ENCODE measurements at places on chromosomes 5 and 9.

- no peak for DNase-seq
Measured at GRCh38 chr5:93791518-93791972, 50.1 kb upstream of the POU5F2 start.

- DNase-seq = no peak
Measured at GRCh38 chr5:38426490-38426889, 130.0 kb downstream of the LIFR start.

- no peak for DNase-seq
Measured at GRCh38 chr5:109354761-109355160, 55.0 kb downstream of the PJA2 start.

- DNase-seq = no peak
Measured at GRCh38 chr5:127024821-127025220, 5.5 kb downstream of the MARCHF3 start.

DNA sequence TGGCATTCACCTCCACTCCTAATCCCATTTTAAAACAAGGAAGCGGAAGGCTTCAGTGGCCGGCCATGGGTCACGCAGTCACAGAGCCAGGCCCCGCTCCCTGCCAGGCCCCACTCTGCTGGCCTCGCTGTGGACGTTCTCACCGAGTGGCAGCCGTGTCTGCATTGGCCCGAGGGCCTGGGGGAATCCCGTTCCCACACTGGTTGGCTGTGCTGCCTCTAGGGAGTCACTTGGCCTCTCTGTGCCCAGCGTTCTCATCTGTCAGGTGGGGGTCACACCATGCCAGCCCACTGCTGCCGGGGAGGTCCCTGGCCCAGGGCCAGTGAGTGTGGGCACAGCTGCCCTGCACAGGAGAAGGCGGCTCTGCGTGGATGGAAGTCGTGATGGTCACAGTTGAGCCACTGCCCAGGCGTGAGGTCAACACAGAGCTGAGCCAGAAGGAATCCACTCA is 13.4 kb upstream of the SLC9A3 start:
- DNase-seq = no peak

- no peak for DNase-seq
Measured at GRCh38 chr5:76337953-76338451, 65.1 kb upstream of the IQGAP2 start.

DNA sequence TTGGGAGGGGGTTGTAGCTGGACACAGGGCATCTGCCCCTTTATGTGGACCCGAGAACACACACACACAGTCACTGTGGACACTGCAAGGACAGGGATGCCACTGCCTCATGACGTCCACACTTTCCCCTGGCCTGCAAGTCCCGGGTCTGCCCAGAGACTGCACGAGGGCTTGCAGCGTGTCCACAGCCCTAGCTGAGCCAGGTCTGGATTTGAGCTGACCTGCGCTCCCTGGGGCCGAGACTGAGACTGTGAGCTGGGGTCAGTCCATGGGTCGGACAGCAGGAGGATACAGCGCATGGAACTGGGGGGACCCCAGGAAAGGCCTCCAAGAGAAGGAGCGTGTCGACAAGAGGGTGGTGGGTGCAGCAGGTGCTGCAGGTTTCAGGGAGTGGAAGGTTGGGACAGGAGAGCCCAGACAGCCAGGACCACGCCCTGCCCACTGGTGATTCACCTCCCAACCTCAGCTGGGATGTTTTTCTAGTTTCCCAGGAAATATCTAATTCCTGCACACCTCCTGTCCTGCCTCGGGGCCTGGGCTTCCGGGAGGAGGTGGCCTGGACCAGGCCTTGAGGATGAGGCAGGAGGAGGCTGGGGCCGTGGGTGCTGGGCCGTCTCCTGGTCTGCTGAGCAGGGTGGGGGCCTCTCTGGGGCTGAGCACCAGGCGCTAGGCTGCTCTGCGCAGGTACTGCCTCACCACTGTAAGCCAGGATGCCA is 806 bp upstream of the RNF224 start:
- DNase-seq = no peak

- no peak for DNase-seq
Measured at GRCh38 chr9:121658166-121658565, 6.7 kb downstream of the DAB2IP start.

DNA sequence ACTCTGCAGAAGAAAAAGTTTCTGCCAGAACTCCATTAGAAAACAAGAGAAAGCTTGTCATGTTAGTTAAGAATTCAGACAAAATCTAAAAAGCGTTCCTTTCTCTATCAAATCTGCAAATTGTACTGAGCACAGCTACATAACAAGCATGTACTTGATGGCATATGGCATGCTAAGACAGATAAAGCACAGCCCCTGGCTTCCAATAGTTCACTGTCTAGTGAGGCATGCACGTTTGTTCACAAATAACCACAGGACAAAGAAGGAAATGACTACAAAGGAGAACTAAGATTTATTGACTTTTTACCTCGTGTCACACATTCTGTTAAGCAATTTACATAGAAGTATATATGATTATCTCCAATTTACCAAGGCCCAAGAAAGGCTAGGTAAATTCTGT is 518.2 kb upstream of the TLE4 start:
- no peak for DNase-seq

- no peak for DNase-seq
Measured at GRCh38 chr5:60977956-60978737, 33.1 kb downstream of the NDUFAF2 start.

DNA sequence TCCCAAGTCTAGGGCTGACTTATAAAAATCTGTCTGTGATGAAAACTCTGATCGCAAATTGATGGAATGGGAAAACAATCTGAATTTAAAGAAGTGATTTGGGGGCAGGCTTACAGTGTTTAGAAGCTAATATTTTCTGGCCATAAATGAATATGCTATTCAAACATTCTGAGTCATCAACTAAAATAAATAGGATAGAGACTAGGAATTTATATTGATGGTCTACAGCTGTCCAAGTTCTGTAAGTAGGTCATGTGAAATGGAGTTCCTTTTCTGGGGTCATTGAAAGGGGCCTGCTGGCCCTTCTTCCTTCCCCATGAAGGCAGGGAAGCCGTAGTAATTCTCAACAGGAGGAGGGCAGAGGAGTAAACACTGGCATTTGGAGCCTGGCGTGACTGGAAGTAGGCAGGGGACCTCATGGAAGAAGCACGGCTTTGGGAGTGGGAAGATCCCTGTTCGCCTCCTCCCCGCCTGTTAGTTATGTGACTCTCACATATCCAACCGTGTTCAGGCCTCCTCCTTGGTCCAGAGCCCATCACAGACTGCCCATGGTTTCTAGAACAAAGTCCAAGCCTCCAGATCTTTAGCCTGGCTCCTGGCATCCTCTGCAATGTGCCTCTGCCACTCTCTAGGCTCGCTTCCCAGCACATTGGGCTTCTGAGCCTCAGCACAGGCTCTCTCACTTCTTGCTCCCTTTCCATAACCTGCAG is 31.7 kb downstream of the ALG2 start:
- no peak for DNase-seq

DNA sequence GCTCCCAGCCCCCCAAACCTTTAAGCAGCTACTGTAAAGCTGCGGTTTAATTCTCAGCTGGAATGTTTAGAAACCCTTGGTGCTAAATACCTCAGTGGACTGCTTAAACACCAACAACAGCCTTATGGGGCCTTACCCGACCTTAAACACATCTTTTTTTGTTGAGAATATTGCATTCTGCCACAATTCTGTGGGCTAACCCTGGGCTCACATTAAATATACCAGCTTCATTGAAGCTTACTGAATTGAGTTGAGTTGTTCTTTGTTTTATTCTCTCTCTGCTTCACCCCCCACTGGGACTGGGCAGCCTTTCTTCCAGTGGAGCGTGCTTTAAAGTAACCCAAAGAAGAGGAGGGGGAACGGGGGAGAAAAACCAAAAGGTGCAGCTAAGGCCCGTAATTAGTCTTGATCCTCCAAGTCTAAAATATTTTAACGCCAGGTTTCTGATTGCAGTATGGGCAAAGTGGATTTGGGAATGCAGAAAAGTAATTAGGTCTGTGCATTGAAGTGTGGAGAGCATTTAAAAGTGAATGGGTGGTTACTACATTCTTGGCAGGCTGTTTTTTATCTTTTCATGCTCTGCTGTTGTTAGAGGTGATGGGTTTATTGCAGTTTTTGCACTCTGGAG is 281.2 kb downstream of the NR2F1-AS1 start:
- no peak for DNase-seq

DNA sequence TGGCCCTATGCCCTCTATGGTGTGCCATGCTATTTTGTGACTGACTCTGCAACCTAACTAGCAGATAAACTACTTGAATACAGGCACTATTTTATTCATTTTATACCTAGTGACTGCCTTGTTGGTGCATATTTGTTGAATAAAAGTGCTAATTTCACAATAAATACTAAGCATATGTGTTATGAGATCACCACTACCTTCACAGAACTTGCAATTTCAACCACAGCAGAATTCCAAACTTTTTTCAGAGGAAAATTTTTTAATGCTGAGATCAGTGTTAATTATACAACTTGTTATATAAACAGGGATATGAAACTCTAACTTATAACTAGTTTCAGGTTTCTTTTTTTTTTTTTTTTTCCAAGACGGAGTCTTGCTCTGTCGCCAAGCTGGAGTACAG is 94.8 kb downstream of the NR3C1 start:
- DNase-seq = no peak

DNA sequence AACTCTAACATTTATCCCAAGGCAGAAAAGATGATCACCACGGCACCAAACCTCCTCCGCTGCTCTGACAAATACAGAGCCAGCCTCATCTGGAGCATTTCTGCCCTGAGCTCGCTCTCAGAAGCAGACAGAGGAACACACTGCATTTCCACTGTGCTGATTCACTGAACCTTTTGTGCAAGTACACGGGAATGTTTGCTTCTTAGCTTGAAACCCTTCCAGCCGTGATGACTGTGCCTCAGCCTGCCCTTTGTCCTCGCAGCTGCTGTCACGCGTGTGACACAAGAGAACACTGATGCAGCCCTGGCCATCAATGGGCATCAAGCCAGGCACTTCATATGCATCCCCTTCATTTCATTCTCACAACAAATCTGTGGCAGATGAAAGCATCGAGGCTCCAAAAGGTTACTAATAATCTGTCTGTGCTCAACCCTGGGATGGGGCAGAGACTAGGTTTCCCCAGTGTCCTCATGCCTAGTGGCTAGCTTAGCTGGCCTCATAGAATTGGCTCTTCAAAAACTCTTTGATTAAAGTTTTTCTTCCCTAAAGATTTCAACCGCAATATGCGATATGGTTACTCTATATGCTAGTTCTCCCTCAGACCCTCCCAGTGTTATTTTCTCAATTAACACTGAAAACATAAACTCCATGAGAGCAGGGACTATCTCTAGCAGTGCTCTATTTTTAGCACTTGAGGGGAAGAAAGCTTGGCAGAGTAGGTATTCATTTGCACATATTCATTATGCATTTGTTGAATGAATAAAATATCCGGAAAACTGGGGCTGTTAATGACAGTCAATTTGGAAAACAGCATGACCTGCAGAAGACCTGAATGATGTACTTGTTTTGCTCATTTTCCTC is 7.3 kb downstream of the CDC14B start:
- DNase-seq = no peak

- peak; percentile 43 for DNase-seq
Measured at GRCh38 chr9:5557606-5558587, 47.6 kb downstream of the PDCD1LG2 start.

- no peak for DNase-seq
Measured at GRCh38 chr9:82930116-82930515, 132.8 kb downstream of the RASEF start.

- DNase-seq = no peak
Measured at GRCh38 chr5:95619514-95620029, 315 bp upstream of the GPR150 start.

DNA sequence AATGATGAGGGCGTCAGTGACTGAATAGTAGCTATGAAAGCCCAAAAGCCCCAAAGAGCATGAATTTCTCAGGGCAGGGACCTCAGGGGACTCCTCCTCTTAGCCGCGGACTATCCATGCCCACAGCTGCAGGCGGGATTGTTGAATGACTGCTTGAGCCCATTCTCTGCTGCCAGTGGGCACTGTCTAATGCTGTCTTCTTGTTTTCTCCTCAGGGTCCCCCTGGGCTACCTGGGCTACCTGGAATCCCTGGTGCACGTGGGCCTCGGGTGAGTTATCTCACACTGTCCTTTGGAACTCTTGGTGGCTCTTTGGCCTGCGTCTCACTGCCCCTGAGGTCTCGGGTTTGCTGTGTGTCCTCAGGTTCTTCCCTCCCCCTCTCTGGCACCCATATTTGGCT is 22.7 kb downstream of the COL27A1 start:
- DNase-seq = no peak

- no peak for DNase-seq
Measured at GRCh38 chr9:9585920-9586319, 1026.9 kb downstream of the PTPRD start.

DNA sequence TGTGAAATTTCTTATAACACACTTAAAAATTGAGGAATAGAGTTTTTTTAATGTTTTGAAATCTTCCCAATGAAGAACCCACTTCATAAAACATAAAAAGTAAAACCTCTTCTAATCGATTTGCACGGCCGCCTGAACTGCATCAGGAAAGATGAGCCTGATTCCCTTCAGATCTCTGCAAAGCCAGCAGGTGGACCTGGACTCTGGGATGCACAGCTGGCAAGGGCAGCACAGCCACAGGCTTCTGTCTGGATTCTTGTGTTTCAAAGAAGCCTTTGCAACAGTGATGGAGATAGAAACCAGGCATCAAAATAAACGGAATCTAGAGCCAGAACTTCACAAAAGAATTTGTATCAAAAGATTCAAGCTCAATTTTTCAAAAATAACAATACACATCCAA is 36.0 kb upstream of the SPATA31C2 start:
- DNase-seq = no peak

- DNase-seq = no peak
Measured at GRCh38 chr9:116300360-116300870, 146.8 kb downstream of the PAPPA start.

DNA sequence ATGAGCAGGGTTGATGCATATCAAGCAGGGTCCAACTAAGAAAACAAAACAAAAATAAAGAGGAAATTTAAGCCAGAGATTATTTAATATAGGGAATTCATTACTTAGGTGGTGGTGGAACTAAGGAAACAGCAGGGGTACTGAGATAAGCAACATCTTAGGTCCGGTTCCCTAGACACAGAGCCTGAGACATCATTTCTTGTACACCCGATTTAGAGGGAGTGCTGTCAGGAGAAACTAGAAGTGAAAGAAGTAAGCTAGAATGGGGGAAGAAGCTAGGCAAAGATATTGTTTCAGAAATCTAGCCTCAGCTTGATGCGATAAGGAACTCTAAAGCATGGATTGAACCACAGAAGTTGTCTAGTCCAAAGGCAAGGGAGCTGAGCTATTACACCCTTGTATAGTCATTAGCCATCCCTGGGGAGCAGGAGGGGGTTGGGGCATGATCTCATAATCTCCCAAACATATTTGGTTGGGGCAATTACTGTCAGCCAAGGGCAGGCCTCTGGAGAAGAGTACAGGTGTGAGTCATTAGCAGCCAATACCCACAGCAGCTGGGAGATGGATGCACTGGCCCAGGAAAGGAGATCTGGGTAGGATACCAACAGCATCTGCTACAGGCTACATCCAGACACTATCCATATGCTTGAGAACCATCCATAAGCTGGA is 194.5 kb downstream of the ARL15 start:
- no peak for DNase-seq

GRCh38 chr5:180074462-180074861 is 2.9 kb upstream of the RNF130 start:
- DNase-seq = no peak

- no peak for DNase-seq
Measured at GRCh38 chr5:53323511-53323910, 156.9 kb upstream of the FST start.

- DNase-seq = no peak
Measured at GRCh38 chr9:68746525-68746924, 41.5 kb downstream of the PIP5K1B start.

All from SIG-M5 (cell line).